ENCODE measurements at places on chromosomes 3 and 15.

DNA sequence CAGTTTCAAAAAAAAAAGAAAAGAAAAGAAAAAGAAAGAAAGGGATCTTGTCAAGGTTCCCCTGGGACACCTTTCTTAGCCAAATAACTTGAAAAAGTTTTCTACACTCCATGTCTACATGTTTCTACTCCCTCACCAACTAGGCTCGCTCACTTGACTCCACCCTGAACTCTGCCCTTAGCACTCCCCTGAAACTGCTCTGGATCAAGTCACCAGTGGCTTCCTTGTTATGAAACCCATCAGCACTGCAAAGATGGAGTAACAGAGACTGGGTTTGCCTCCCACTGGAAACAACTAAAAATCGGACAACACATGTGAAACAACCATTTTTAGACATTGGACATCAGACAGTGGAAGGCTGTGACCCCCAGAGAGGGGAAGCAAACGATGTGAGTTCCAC, 36.8 kb downstream of the TMEM40 start:
- no peak for DNase-seq

GRCh38 chr15:42273900-42274701, 868 bp upstream of the TMEM87A start:
- DNase-seq, result no peak

DNA sequence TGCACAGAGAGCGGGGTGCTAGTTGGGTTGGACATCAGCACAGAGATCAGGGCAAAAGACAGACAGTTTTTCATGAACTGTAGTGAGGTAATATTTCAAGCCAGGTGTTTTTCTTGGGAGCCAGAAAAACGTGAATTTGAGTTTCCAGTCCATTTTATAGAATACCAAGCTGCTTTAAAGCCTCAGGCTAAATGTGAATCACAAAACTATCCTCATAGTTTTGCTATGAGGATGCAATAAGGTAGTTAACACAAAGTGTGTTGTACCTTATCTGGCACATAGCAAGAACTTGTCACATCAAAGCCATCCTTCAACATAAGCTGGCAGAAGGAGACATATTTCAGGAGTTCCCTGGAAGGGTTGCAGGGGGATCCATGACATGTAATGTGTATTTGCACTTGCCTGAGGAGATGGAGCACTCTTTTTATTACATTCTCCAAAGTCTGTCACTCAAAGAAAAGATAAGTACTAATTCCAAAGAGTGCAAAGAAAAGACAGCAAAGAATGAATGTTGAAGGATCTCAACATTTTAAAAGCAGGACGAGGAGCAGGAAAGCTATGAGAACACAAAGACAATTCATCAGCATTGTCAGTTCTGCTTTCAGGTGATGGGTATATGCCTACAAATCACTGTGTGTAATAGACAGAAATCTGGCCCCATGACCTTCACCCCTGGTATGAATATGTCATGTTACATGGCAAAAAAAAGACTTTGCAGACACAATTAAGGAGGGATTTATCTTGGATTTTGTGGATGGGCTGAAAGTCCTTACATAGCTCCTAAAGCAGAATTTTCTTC, 1046.4 kb downstream of the NTRK3 start:
- DNase-seq, result no peak

DNA sequence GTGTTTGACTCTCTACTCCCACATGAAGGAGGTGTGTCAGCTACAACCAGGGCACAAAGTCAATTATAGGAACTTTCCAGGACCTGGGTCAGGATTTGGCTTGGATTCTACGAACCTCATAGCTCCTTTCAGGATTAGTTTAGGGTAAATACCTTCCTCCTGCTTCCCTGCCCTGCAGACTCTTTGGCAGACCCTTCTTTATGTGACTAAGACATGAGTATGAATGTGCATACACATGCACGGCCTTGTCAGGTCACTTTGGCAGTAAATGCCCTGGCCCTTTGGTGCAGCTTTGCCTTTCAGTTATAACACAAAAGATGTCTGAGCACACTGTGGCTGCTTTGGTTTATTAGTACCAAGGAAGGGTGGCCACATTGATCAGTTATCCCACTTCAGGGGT, 68.9 kb downstream of the GHSR start:
- no peak for DNase-seq

DNA sequence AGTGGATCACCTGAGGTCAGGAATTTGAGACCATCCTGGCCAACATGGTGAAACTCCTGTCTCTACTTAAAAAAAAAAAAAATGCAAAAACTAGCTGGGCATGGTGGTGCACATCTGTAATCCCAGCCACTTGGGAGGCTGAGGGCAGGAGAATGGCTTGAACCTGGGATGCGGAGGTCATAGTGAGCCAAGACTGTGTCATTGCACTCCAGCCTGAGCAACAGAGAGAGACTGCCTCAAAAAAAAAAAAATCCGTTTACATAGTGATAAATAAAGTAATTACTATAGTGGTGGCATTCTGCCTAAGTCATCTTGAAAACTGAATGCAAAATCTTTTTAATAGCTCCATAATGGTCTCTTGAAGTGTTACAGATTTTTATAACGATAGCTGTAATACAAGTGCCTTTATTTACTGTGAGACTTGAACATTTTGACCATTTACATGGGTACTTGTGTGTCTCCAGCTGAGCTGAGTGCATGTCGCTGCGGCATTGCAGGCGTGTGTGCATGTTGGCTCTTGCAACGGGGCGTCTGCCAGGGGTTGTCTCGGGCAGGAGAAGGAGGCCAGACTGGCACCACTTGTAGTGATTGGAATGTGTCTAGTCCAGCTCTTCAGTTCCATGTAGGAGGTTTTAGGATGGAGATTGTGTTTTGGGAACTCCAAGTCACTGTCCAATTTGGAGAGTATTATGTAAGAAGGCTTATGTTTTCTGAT, 111.9 kb downstream of the IGF1R start:
- DNase-seq, result no peak

Measured in AG09319 (cell line).